Activated CD4-positive, alpha-beta T cell treated with anti-CD3 and anti-CD28 coated beads, Interleukin-2, amount 50 U/mL, for 48 hours (primary cell): ENCODE measurements at places on chromosomes 7 and 10.

GRCh38 chr7:78953726-78954363, 499.6 kb downstream of the MAGI2 start:
- no peak for DNase-seq

DNA sequence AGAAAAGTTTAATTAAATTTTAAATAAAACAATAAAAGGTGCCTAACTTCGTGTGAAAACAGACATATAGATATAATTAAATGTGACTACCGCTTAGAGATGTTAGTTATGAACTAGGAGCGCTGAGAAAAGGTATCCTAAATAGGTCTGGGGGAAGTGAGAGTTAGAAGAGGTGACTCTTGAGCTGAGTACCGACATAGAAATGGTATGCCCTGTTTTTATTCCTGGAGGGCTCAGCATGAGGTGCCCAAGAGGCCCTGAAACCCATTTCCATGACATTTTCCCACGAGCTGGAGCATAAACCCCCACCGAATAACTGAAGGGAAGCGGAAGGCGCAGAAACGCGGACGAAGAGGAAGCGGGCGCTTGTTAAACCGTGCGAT, 433 bp upstream of the STARD3NL start:
- DNase-seq, result no peak

DNA sequence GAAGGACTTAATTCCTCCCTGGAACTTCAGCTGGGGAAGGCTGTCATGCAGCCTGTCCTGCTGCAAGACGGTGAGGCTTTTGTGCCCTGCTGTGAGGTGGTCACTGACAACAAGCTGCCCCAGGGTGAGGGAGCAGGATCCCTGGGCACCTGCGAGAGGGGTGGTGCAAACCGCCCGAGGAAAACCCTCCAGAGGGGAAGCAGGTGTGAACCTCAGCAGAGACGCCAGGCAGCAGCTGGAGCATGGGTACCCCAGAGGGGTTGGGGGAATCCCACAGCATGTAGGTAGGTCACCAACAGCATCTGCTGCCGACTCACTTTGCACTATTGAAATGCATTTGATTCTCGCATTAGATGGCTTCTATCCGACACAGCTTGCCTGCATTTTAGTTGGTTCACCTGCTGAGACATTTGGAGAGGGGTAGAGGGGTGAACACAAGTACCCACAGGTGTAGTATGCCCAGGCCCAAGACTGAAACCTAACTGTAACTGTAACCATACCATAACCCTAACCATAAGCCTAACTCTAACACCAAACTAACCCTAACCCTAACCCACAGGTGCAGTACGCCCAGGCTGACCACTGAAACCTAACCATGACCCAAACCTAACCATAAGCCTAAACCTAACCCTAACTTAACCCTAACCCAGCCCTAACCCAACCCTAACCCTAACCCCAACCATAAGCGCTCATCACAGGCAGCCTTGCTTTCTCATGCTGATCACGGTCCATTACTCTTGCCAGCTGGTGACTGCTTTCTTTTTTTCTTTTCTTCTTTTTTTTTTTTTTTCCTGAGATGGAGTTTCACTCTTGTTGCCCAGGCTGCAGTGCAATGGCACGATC, 85.9 kb downstream of the ELFN1 start:
- DNase-seq, result no peak

DNA sequence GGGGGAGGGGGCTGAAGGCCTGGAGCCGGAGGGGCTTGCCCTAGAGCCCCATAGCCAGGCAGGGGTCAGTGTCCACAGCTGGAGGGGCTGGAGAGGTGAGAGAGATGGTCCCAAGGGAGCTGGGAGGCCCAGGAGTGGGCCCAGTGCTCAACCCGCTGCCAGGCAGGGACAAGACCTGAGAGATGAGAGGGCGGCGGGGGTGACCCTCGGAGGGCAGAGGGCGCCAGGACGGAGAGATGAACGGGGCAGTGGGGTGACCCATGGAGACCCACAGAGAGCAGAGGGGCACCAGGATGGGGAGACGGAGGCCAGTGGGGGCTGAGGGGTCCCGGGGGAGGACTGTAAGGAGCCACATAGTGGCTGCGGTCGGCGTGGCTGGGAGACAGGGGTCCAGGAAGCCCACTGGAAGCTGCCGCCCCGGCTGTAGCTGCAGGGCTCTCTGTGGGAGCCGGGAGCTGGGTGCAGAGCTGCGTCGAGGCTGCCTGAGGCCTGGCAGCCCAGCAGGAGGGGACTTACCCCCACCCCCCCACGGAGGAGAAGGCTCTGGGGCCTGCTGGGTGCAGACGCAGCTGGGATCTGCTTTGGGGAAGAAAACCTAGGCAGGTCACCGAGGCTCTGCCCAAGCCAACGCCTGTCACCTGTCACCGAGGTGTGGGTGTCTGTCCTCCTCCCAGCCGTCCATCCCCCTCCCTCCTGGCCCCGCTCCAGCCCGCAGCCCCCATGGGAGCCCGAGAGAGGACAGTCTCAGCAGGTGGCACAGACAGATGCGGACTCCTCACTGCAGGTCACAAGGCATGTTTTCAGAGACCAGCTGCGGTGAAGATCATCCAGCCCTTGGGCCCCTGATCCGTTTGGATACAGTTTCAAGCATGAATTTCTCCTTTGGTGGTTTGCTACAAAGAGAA, 25.1 kb downstream of the PWWP2B start:
- no peak for DNase-seq

GRCh38 chr7:150716939-150717338, 526 bp downstream of the GIMAP1 start:
- no peak for DNase-seq

DNA sequence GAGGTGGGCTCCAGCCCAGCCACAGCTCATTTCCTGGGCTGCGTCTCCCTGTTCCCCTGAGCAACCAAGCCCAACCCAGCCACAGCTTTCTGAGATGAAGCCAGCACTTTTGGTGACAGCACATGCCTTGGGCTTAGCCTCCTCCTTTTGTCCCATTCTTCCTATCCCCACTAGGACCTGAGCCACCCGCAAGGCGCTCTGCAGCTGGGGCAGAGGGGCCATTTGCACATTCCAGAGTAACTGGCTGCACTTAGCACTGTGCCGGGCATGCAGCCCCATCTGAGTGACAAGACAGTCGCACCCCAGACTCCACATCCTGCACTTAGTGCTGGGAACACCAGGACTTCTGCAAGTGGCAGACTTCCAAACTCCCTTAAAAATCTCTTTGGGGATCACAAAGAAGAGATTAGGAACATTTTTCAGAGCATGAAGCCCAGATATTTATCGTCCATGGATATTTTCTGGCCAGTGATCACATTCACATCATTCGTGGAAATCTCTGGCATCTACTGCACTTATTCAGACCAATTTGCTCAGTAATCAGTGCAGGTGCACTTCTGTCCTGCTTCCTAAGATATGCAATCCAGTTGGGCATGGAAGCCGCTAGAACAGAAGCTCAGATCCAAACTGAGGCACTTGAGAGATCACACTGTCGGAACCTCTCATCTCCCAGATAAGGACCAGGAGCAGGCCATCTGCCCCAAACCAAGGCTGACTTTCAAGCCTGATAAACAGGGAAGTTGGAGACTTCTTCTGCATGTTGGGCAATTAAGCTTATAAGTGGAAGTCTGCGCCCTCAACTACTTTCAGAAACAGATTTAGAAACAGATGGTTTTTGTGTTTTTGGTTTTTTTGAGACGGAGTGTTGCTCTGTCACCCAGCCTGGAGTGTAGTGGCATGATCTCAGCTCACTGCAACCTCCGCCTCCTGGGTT, 26.4 kb downstream of the CHST15 start:
- DNase-seq, result no peak

- DNase-seq, result no peak
Observed at GRCh38 chr10:20166096-20166675, 350.0 kb downstream of the PLXDC2 start.

- no peak for DNase-seq
Observed at GRCh38 chr7:14836006-14836405, 66.5 kb downstream of the DGKB start.

- DNase-seq, result no peak
Observed at GRCh38 chr10:18351421-18351820, 211.2 kb downstream of the CACNB2 start.

GRCh38 chr7:2376351-2377154, 21.9 kb downstream of the EIF3B start:
- DNase-seq, result no peak

DNA sequence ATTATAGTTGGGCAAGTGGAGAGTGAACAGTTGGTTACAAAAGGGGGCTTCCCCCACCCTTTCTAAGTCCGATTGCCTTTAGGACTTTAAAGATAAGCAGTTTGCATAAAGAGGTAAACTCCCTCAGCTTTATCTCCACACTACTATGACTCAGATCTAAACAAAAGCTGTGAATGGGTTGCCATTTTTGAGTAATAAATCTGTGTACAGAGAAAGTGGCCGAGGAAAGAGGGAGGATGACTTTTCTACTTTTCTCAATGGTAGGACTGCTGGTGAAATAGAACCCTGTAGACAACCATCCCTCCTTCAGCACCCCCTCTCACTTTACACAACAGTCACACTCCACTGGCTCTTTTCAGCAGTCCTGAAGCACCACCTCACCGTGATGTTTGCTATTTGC, 71.2 kb downstream of the DNMBP start:
- no peak for DNase-seq

DNA sequence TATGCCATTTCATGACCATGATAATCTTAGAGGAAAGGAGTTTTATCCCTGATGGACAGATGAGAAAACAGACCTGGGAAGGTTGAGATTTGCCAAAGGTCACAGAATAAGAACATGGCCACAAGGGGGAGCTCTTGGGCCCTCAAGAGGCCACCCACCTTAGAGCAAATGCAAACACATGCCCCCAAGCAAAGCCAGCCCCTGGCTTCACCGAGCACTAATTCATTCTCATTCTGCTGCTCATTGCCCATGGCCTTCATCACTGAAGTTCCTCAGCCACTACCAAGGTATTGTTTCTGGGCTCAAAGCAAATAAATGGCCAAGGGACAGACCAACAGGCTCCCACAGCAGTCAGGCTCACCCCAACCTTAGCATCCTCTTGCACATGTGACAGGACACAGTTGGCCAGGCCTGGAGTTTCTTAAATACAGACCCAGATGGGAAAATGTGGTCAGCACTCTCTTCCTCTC, 44.2 kb downstream of the PDLIM1 start:
- DNase-seq, result peak; percentile 68

GRCh38 chr7:101754424-101755159, 62.8 kb upstream of the CUX1 start:
- peak; percentile 19 for DNase-seq

DNA sequence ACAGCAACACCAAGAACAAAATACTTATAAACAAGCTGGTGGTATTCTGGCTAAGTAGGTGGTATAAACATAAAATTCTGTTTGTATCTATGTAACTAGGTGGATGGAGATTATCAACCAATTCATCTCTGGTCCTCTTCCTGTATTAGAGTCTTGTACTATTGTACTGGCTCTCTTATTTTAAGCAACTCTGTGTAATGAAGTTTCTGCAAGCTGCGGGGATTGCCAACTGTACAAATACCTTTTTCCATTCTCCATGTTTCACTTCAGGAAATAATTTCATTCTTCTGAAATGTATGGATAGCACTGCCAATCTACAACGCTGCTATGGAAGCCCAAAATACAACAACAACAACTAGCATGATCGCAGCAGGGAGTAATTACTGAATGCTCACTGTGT, 44.8 kb downstream of the JAZF1 start:
- no peak for DNase-seq

- no peak for DNase-seq
Observed at GRCh38 chr10:56880606-56881005, 519.5 kb upstream of the ZWINT start.

GRCh38 chr7:11427686-11428273, 404.2 kb downstream of the THSD7A start:
- DNase-seq, result no peak

DNA sequence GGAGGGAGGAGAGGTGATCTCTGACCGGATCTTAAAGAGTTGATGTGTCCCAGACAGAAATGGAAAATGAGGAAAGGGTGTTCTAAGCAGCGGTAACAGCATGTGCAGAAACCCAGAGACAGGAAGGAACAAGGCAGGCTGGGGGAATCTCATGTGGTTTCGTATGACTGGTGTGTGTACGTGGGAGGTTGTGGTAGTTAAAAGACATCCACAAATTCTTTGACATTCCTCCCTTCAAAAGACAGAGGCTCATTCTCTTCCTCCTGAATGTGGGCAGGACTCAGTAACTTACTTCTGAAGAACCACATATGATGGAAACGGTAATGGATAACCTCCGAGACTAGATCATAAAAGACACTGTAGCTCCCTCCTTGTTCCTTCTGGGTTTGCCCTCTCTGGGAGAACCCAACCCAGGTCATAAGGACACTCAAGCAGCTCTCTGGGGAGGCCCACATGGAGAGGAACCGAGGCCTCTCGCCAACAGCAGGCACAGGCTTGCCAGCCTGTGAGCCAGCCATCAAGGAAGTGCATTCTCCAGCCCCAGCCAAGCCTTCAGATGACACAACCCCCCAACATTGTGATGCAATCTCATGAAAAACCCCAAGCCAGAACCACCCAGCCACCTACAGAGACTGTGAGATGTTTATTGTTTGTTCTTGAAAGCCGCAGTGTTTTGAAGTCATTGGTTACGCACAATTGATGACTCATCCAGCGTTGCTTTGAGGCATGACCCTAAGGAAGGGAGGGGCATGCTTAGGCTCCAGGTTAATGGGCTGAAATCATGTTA, 116.0 kb downstream of the SLIT1 start:
- no peak for DNase-seq

DNA sequence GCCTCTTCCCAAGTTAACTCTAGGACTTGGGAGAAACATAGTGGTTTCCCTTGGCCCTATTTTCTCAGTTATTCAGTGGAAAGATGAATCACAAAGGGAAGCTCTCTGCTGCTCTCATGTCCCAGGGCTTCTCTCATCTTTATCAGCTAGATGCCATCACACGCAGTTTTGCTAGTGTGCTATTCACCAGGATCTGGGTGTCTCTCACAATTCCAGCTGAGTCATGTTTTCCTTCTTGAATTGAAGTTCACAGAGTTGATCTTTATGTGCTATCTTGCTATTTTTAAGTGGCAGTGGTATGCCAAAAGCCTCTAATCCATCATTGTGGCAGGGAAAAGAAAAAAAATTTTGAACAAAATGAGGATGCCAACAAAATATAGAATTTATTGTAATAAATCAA, 101.3 kb downstream of the TWIST1 start:
- no peak for DNase-seq

GRCh38 chr10:123526356-123527064, 139.6 kb upstream of the GPR26 start:
- no peak for DNase-seq

DNA sequence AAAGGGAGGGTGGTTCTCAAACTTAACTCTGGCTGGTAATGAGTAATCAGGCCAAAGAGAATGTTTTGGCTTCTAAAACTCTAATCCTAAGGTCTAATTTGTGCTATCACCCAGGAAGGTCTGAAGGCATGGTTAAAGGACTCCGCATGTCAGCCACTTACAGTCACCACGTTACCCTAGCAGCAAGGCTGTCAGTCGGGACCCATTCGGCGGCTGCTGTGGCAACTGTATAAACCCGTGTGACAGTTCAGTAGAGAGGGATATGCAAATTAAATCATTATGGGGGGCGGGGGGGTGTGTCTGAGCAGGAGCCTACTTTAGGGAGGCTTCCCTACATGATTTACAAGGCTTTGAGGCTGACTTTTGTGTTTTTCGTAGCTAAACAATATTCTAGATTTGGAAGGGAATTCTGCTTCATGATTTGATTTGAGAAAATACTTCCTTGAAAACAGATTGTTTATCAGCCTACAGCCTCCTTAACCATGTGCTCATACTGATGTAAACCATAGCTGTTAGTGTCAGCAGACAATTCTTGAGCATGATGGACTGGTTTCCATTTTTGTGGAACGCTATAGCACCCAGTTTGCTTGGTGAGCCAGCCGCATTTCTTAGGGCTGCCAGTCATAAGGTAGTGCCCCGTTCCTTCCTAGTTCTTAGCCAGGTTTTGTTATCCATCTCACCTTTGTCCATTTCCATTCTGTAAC, 284.4 kb downstream of the USP6NL start:
- DNase-seq, result no peak
